ENCODE measurements at places on chromosomes 16 and 17. TPM values are rescaled to one million over a fixed set of nuclear protein-coding genes. Genes with fewer than 3 reads are reported as not detected.

The SOST gene
- not detected for total RNA-seq

The RDM1 gene
- not detected for total RNA-seq

The DHRS7C gene
- total RNA-seq = not detected

The FBXO39 gene
- not detected for total RNA-seq

The DBNDD1 gene
- 14.3 TPM for total RNA-seq

The EVI2B gene
- 1.4 TPM for total RNA-seq

The KRTAP2-1 gene
- total RNA-seq = not detected

The ALOX12B gene
- not detected for total RNA-seq

The BICDL2 gene
- 209 TPM for total RNA-seq

The MAP2K4 gene
- 23.3 TPM for total RNA-seq

The SLC38A8 gene
- total RNA-seq = not detected

The SCN4A gene
- total RNA-seq = not detected

The HOXB2 gene
- total RNA-seq = 93.9 TPM

The AATK gene
- 1.7 TPM for total RNA-seq

The ICAM2 gene
- total RNA-seq = not detected

The TBC1D3I gene
- not detected for total RNA-seq

The TVP23A gene
- total RNA-seq = 0.14 TPM

The IRX5 gene
- total RNA-seq = not detected

The CUEDC1 gene
- 22.7 TPM for total RNA-seq

The GPATCH8 gene
- 14.5 TPM for total RNA-seq

The KRTAP9-8 gene
- not detected for total RNA-seq

The HS3ST3B1 gene
- total RNA-seq = not detected

The AGRP gene
- not detected for total RNA-seq

The C16orf86 gene
- total RNA-seq = 2.1 TPM

The HCRT gene
- total RNA-seq = not detected

The GRAP gene
- total RNA-seq = 1.6 TPM

The NHERF2 gene
- 28.4 TPM for total RNA-seq

Data from transverse colon (tissue), 4 donors.